GM23338 (cell line): ENCODE measurements at places on chromosomes 12 and 14. TPM values are rescaled to one million over a fixed set of nuclear protein-coding genes. Genes with fewer than 3 reads are reported as not detected.

Gene MANSC4
- polyA plus RNA-seq = not detected in 2 replicates

Gene OVCH1
- not detected in 2 replicates for polyA plus RNA-seq

Gene LRRIQ1
- 3.2 and 4.0 TPM in 2 replicates for polyA plus RNA-seq

Gene FMNL3
- 8.7 and 10.5 TPM in 2 replicates for polyA plus RNA-seq

Gene VDR
- polyA plus RNA-seq = 0.35 and 0.37 TPM in 2 replicates

Gene ACVRL1
- polyA plus RNA-seq = 0.23 TPM in 1 of 2 replicates, not detected in the other

Gene KLRF1
- polyA plus RNA-seq = 0.50 TPM in 1 of 2 replicates, not detected in the other

Gene FZD10
- polyA plus RNA-seq = 0.11 and 0.14 TPM in 2 replicates

Gene NTN4
- 0.89 and 1.5 TPM in 2 replicates for polyA plus RNA-seq

Gene GYS2
- not detected in 2 replicates for polyA plus RNA-seq

Gene CSAD
- polyA plus RNA-seq = 3.1 and 3.2 TPM in 2 replicates

Gene TTC6
- 0.31 and 0.37 TPM in 2 replicates for polyA plus RNA-seq

Gene MIP
- 0.29 and 0.47 TPM in 2 replicates for polyA plus RNA-seq

Gene SERPINA5
- 0.12 and 0.81 TPM in 2 replicates for polyA plus RNA-seq

Gene AMDHD1
- 0.24 TPM in 1 of 2 replicates, not detected in the other for polyA plus RNA-seq

Gene TAS2R13
- polyA plus RNA-seq = not detected in 2 replicates

Gene SERPINA1
- polyA plus RNA-seq = not detected in 2 replicates

Gene ATP23
- 21.0 and 22.1 TPM in 2 replicates for polyA plus RNA-seq

Gene TMCC3
- polyA plus RNA-seq = 1.4 and 1.6 TPM in 2 replicates

Gene SIX6
- 0.11 TPM in 1 of 2 replicates, not detected in the other for polyA plus RNA-seq

Gene CCDC177
- polyA plus RNA-seq = 0.18 and 0.38 TPM in 2 replicates

Gene KIF26A
- 5.6 and 6.4 TPM in 2 replicates for polyA plus RNA-seq

Gene SLC16A7
- 1.5 and 2.8 TPM in 2 replicates for polyA plus RNA-seq

Gene PLEKHG7
- not detected in 2 replicates for polyA plus RNA-seq

Gene MUCL1
- not detected in 2 replicates for polyA plus RNA-seq

Gene POTEM
- polyA plus RNA-seq = not detected in 2 replicates

Gene SLC8A3
- polyA plus RNA-seq = 0.31 and 0.82 TPM in 2 replicates

Gene KRT6B
- not detected in 2 replicates for polyA plus RNA-seq

Gene AKAP5
- 1.0 and 1.2 TPM in 2 replicates for polyA plus RNA-seq

Gene PRKAB1
- polyA plus RNA-seq = 13.1 and 16.3 TPM in 2 replicates

Gene ALX1
- polyA plus RNA-seq = 0.70 and 1.1 TPM in 2 replicates

Gene PLCZ1
- polyA plus RNA-seq = not detected in 2 replicates

Gene PLXNC1
- 1.4 and 1.9 TPM in 2 replicates for polyA plus RNA-seq

Gene PAPLN
- polyA plus RNA-seq = 2.4 and 2.8 TPM in 2 replicates

Gene PTPRQ
- polyA plus RNA-seq = not detected in 2 replicates

Gene CLEC6A
- 0.21 TPM in 1 of 2 replicates, not detected in the other for polyA plus RNA-seq

Gene CLEC7A
- 0.09 and 0.39 TPM in 2 replicates for polyA plus RNA-seq

Gene FGF23
- 0.19 and 0.44 TPM in 2 replicates for polyA plus RNA-seq

Gene CD9
- polyA plus RNA-seq = 250 and 251 TPM in 2 replicates

Gene PPP2R3C
- polyA plus RNA-seq = 37.6 and 43.0 TPM in 2 replicates

Gene CCDC38
- not detected in 2 replicates for polyA plus RNA-seq

Gene RPS6KL1
- polyA plus RNA-seq = 4.6 and 5.6 TPM in 2 replicates

Gene PPP1R12A
- 124 and 146 TPM in 2 replicates for polyA plus RNA-seq

Gene PARP11
- polyA plus RNA-seq = 3.4 and 4.8 TPM in 2 replicates

Gene TAS2R42
- not detected in 2 replicates for polyA plus RNA-seq

Gene CRACR2A
- polyA plus RNA-seq = 1.4 and 1.5 TPM in 2 replicates

Gene KLRD1
- 0.02 and 0.27 TPM in 2 replicates for polyA plus RNA-seq

Gene OR4E2
- not detected in 2 replicates for polyA plus RNA-seq

Gene KRT74
- not detected in 2 replicates for polyA plus RNA-seq

Gene SLCO1B1
- 0.31 and 0.50 TPM in 2 replicates for polyA plus RNA-seq

Gene NID2
- polyA plus RNA-seq = 2.7 and 4.3 TPM in 2 replicates

Gene DLGAP5
- polyA plus RNA-seq = 92.7 and 117 TPM in 2 replicates

Gene POLE2
- 37.9 and 41.9 TPM in 2 replicates for polyA plus RNA-seq
